ENCODE measurements at places on chromosomes 11 and 22.

DNA sequence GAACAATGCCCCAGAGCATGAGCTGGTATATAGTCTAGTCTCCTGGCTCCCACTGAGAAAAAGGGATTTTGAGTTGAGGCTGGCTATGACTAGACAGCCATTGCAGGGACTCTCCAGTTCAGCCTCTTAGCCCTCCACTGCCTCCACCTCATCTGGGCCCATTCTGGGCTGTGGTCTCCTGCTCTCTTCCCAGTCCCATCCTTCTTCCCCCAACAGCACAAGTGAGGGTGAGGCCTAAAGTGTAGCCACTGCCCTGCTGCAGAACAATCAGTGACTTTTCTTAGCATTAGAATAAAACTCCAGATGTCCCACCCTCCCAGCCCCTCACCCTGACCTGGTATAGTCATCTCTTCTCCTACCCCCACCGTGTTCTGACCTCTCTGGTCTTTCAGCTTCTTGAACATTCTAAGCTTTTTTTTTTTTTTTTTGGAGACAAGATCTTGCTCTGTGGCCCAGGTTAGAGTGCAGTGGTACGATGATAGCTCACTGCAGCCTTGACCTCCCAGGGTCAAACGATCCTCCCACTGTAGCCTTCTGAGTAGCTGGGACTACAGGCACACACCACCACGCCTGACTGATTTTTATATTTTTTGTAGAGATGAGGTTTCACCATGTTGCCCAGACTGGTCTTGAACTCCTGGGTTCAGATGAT is 4.3 kb downstream of the MED15 start:
- no peak for DNase-seq

DNA sequence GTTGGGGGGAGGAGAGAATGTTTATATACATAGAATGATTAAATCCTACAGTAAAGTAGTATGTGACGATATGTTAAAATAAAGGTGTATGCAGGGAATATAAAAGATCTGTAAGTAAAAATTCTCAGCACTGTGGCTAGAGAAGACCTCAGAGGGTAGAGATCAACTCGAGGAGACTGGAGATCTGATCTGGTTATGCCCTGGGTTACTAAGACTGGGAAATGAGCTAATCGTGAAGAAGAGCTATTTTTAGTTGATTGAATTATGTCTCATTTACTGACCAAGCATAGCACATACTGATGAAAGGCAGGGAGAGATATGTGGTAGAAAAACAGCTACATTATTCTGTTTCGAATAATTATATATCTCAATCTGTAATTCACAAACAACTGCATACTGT is 42.8 kb upstream of the ALKBH3 start:
- no peak for DNase-seq

DNA sequence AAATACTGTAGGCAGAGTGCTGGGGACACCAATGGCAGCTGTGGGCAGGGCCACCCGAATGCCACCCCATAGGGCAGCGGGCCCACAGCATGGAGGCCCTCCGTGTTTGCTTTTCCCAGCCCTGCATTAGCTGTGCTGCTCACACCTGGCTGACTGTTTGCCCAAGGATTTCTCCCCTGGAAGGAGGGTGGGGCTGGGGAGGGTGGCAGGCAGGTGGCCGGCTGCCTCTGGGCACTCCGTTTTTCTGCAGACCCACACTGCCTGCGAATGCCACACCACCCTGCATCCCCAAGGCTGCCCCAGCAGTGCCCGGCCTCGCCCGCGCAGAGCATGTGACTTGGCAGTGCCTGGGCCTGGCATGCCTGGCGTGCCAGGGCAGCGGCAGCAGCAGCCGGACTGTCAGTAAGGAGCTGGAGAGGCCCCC is 19.6 kb downstream of the DAGLA start:
- DNase-seq = peak; percentile 31

DNA sequence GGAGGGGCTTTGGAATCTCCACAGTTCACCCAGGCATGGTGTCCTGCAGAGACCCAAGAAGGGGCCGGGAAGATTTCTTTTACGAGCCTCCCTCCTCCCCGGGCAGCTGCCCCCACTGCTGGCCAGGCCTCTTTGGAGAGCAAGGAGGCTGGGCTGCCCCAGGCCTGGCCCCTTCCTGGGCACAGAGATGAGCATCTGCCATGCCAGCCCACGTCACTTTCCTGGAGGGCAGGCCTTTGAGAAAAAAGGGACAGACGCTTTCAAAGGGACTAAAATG is 60.5 kb upstream of the FGF3 start:
- DNase-seq = no peak

GRCh38 chr11:98589967-98590366 is 430.8 kb upstream of the CNTN5 start:
- DNase-seq = no peak

- DNase-seq = no peak
Measured at GRCh38 chr11:111387363-111387762, 8.3 kb upstream of the POU2AF1 start.

DNA sequence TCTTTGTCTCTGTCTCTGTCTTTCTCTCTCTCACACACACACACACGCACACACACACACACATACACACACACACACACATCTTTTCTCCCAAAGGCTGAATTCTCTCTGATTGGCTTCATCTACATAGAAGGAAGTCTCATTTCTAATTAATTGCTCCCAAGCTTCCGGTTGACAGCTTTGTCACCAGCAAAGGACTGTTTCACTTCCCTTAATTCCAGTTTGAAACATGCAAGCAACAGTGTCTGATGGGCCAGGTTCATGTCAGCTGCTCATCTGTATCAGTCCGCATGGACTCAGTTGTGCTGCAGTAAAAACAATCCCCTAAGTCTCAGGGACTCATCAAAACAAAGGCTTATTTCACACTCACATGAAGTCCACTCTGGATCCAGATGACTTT is 16.2 kb upstream of the PVALB start:
- DNase-seq = no peak

- no peak for DNase-seq
Measured at GRCh38 chr11:8739309-8739793, 56.8 kb downstream of the RPL27A start.

GRCh38 chr11:67493548-67494370 is 10.9 kb downstream of the AIP start:
- DNase-seq = no peak

DNA sequence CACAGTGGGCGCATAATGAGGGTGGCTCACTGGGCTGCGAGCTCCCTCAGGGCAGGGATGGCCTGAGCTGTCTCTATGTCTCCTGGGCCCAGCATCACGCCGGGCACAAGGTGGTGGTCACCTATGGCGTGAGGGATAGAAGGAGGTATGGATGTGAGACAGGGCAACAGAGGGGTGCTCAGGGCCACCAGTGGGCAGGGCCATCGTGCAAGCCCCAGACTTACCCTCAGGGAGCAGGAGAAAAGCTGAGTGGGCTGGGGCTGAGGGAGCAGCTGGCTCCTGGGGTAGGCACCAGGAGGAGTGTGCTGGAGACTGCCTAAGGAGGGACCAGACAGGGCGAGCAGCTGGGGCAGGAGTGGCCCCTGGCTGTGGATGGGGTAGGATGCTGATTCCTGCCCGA is 34.3 kb upstream of the KLHL35 start:
- no peak for DNase-seq

GRCh38 chr22:41181349-41182241 is 23.5 kb upstream of the L3MBTL2 start:
- DNase-seq = no peak

DNA sequence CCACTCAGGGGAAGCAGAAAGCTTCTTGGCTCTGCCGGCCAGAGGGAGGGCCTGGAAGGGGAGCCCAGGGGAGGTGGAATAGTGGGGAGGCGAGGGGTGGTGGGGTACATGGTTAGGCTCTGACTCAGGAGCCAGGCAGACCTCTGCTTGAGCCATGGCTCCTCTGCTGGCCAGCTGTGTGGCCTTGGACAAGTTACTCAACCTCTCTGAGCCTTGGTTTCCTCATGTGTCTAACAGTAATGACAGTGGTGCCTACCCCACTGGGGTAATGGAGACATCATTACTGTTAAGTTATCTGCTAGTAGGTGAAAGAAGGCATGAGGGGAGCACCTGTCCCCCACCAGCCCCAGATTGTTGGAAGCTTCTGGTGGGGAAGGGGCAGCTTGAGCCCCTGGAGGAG is 12.2 kb upstream of the PDGFB start:
- no peak for DNase-seq

DNA sequence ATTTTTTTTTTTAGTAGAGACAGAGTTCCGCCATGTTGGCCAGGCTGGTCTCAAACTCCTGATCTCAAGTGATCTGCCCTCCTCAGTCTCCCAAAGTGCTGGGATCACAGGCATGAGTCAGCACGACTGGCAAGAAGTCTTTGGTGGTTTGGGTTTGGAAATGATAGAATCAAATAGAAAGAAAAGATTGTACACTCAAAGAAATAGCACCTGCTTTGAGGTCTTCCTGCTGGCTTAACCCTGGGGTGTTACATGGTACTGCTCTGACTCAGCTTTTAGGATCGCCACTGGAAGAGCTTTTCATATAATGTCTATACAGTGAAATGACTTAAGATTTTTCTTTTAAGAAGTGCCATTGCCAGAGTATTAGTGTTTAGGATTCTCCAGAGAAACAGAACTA is 50.2 kb downstream of the JAM3 start:
- no peak for DNase-seq

DNA sequence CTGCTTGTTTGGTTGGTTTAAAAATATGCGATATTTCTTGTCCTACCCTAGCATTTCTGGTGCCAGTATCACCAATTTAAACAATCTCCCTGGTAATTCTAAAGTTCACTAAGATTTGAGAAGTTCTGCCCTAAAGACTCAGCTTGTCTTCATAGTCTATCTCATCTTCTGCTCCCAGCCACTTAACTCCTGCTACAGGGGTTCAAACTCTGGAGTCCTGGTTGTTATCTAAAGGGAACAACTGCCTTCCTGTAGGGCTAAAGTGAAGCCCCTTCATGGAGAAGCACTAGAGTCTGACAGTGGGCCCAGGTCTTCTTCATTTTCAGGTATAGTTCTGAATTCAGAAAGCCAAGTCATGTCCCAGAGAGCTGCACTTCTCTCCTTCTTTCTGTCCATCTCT is 73.2 kb downstream of the CTNND1 start:
- no peak for DNase-seq

GRCh38 chr11:75270896-75271418 is 30.4 kb downstream of the TPBGL start:
- DNase-seq = no peak

DNA sequence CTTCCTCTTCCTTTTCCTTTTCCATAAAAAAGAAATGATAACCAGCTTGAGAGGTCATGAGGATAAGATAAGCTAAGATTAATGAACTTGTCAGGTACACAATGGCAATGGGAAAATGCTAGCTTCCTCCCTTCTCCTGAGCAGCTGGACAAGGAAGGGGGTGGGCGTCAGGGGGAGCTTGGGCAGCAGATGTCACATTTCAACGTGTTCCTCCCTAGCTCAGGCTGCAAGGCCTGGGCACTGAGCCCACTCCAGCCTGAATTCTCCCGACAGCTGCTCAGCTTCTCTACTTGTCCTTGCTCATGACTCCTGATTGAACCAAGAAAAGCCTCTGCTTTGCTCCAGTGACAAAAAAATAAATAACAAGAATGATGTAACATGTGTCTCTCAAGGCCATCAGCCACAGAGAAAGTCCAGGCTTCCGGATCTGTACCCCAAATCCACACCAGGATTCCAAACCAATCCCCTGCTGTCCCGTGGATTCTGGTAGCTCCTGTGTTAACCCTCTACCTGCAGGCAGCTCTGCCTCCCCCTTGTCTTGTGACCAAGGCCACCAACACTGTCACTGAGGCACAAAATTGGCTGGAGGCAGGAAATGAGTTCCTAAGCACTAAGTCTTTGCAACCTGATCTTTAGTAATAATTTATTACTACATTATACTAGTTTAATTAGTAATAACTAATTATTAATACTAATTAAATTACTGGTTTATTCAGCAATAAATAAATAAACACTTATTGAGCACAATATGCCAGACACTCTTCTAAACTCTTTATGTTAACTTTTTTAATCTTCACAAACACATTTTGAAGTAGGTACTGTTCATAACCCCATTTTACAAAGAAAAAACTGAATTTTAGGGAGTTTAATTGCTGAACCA is 146.5 kb downstream of the CCDC34 start:
- no peak for DNase-seq

DNA sequence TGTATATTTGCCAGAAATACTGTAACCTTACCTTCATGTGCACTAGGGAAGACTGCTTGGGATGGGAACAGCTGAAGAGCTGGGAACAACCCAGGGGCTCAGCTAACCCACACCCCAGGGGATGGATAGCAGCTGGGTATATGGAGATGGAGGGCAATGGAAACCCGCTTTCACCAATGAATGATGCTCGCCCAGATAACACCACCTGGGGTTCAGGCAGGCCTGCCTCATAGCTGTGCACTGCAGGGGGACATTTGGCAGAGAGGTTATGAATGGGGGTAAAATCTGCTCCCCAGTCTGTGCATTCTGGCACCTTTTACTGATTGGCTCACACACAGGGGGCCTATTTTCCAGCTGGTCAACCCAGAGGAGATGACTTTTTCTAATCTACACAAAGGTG is 170.7 kb downstream of the CHST1 start:
- no peak for DNase-seq

DNA sequence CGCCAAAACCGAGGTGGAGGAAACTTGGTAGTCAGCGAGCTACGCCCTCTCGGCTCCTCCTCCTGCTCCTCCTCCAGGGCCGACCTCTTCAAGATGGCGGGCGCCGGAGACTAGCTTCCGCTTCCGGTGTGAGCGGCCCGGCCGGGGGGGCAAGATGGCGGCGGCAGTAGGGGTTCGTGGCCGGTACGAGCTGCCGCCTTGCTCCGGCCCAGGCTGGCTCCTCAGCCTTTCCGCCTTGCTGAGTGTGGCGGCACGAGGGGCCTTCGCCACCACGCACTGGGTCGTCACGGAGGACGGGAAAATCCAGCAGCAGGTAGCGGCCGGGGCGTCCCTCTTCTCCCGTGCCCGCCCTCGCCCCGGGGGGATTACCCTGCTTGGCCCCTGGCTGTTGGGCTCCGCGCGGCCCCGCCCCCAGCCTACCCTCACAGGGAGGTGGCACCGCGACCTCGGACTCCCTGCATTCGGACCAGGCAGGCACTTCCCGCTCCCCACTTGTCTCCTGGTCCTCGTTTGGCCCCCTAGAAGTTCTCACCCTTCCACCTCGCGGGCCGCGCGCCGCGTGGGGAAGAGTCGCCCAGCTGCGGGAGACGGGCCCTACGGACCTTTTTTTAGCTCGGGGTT is at the start of gene TTC17:
TTC17 (plus strand) TSS at position 120 of the 621 bp plus-strand sequence; CDS start at position 155, 35 bp downstream.
- peak; percentile 94 for DNase-seq

DNA sequence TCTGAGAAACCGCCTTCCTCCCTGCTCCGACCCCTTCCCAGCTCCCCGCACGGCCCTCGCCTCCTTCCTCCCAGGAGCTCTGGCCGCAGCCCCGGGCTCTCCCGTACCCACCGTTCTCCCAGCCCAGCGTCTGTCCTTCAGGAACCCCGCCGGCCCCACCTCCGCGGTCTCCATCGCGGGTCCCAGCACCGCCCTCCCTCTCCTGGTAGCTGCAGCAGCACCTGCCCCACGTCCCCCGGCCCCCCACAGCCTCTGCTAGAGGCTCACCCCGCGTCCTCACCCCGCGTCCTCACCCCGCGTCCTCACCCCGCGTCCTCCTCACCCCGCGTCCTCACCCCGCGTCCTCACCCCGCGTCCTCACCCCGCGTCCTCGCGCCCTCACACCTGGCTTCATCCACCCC is 85.9 kb downstream of the WNT7B start:
- DNase-seq = no peak

All from NCI-H187 (cell line).